Epithelial cell of esophagus (primary cell): ENCODE measurements at places on chromosomes 11 and 22.

DNA sequence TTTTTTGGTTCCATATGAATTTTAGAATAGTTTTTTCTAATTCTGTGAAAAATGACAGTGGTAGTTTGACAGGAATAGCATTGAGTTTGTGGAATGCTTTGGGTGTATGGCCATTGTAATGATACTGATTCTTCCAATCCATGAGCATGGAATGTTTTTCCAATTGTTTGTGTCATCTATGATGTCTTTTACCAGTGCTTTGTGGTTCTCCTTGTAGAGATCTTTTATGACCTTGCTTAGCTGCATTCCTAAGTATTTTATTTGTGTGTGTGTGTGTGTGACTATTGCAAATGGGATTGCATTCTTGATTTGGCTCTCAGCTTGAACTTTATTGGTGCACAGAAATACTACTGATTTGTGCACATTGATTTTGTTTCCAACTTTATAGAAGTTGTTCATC is 3.0 kb upstream of the CSF2RB start:
- DNase-seq, result no peak

DNA sequence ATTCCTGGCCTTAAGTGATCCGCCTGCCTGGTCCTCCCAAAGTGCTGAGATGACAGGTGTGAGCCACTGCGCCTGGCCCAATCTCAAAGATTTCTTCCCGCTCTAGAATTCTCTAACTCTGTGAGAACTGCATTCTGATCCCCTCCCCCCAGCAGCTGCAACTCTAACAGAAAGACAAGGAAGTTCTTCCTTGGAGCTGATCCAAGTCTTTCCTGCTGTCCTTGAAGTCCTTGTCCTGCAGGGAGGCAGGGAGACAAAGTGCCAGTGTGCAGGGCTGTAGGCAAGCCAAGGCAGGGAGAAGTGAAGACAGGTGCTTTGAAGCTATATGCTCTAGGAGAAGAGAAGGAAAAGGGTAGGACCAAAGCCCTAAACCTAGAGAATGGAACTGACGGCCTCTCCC is 9.5 kb upstream of the GGA1 start:
- peak; percentile 29 for DNase-seq

- no peak for DNase-seq
Measured at GRCh38 chr11:124077266-124077665, 36.1 kb upstream of the OR10G7 start.

GRCh38 chr22:40030026-40030757 is 35.4 kb downstream of the FAM83F start:
- DNase-seq, result no peak
